ENCODE measurements at places on chromosomes 1 and 21. TPM values are rescaled to one million over a fixed set of nuclear protein-coding genes. Genes with fewer than 3 reads are reported as not detected.

DNA sequence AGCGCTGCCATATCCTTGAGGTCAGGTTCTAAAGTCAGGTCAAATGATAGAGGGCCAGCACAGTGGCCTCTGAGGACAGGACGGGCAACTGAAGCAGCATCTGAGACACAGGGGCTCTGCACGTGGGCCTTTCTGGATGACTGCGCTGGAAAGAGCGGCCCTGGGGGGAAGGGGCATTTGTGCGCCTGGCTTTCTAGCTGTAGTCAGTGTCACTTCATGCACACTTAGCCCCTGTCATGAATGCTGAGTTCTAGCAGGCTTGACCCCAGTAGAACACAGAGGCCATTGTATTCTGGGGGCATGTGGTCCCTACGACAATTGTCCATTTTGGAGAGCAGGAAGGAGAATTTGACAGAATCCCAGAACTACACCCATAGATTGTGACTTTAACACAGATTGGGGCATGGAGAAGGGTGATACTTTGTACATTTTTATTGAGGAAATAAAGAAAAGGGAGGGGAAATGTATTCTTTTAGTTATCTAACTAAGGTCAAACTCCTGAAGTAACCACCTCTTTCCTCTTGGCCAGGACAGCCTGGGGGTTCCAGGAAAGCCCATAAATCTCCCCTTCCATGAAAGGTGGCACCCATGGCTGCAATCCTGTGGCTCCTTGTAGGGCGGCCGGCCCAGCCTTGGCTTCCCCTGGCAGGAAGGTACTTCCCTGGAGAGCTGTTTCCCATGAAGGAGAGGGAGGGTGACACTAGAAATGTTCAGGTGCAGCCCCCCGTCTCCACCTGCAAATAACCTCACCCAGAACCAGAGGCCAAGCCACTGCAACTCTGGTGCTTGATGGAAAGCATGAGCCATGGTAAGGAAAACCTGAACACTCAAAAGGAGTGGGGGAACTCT is 34.4 kb downstream of the NTPCR start:
- DNase-seq: no peak

- no peak for DNase-seq
Observed at GRCh38 chr1:119293797-119294196, 74.8 kb upstream of the HAO2 start.

Gene SAMD13
- 1.3 TPM for polyA plus RNA-seq

Gene PPIH
- 13.4 TPM for polyA plus RNA-seq

Gene OR2L3
- not detected for polyA plus RNA-seq

Measured in pancreas (tissue), 10 donors.